ENCODE measurements at places on chromosomes 5 and 9.
A peak's percentile ranks its signal among the peaks of the same experiment; 100 is the strongest.

GRCh38 chr5:139871614-139872013 lies 76.0 kb downstream of the PSD2 start:
- no peak for DNase-seq

DNA sequence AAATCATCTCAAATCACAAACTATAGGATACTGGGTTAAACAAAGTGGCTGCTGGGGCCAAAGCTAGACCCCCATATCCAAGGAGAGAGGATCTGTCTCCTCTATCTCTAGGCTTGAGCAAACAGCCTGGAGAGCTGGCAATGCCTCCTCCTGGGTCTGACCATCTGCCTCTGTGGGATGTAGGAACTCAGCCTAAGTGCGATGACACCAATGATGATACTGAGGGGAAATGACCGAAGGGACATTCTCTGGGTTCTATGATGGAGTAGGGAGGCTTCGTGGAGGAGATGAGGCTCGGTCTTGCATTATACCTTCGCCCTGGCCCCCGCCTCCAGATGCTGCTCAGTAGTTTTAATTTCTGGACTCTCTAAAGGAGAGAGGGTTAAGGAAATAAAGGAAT lies 9.3 kb upstream of the SPATA24 start:
- no peak for DNase-seq

DNA sequence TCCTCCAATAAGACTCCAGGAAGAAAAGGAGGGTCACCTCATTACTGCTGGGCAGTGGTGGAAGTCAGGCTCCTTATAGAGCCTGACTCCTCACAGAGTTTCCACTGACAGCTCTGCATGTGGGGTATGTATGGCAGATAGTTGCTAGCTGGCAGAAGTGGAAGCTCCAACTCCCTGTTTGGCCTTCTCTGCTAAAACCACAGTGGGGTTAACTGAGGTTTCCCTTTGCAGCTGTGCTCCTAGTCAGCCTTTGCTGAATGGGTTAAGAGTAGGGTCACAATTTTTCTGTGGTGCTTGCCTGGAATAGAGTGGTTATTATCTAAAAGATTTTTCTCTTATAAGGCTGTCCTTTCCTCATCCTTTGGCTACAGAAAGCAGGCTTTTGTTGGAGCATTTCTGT lies 327.5 kb downstream of the FBXL17 start:
- no peak for DNase-seq

DNA sequence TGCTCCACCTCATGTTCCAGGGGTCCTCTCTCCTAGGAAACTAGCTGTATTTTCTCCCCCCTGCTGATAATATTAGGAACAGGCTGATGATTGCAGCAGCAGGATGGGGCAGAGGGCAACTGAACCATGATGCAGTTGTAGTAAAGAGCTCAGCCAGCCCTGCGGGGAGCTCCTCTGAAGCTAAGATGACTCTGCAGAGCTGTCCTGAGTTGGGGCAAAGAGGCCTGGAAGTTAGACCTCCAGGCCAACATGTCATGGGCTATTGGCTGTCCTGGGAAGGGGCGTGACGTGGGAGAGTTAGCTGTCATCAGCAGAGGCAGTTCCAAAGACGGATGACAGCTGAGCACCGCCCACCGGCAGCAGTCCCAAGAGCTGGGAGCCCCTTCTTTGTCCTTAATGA lies 6.6 kb upstream of the FBP1 start:
- DNase-seq: no peak

GRCh38 chr5:174714751-174715150 lies 9.6 kb upstream of the MSX2 start:
- no peak for DNase-seq

- DNase-seq: no peak
Measured at GRCh38 chr5:167440846-167441245, 850.6 kb upstream of the WWC1 start.

- DNase-seq: peak; percentile 72
Measured at GRCh38 chr9:4604678-4605095, 57.4 kb upstream of the PLPP6 start.

GRCh38 chr5:92779536-92779935 lies 801.5 kb downstream of the NR2F1-AS1 start:
- no peak for DNase-seq

- DNase-seq: no peak
Measured at GRCh38 chr5:121009058-121009457, 545.0 kb downstream of the PRR16 start.

- no peak for DNase-seq
Measured at GRCh38 chr9:114709636-114710035, 27.6 kb upstream of the TEX48 start.

DNA sequence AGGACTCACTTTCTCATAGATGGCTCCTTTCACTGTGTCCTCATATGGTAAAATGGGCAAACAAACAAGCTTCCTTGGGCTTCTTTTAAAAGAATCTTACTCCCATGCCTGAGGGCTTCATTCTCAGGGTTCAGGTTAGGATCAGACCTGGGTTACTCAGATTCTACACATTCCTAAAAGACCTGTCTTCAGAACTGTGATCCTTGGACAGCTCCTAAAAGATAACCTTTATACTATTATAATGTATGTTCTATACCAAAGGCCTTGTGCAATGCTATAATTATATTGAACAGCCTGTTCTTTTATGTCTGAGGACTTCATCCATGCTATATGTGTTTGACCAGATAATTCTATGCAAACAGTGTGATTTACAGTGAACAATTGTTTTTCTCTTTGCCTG lies 264.4 kb upstream of the CDH10 start:
- DNase-seq: no peak

DNA sequence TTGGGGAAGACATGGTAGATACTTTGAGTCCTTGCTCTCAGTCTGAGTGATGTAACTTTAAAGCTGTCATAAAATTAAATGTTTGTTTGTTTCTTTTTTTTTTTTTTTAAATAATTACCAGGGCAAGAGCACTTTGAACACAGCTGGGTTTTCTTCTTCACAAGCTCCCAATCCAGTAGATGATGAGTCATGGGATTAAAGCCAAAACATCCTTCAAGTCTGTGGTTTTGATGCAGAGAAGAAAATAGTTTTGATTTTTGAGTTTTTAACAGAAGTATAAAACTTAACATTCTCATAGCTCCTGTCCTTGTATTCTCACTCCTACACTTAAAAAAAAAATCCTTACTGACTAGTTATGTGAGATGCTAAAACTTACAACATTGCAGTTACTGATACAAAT lies 34.8 kb upstream of the IL31RA start:
- DNase-seq: no peak

DNA sequence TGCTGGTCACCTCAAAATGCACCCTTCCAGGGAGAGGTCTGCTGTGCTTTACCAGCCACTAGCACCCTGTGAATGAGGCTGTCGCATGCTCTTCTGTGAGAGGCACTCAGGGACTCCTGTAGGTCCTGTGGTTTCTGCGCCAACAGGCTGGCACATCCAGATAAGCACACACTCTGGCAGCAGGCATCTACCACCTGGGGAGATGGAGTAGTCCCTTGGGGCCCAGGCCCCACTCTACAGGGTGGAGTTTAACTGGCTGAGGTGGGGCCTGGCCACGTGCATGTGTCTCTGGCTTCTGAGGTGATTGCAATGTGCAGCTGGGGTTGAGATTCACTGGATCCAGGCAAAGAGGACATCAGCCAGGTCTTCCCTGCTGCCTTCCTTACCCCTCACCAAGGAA lies 32.3 kb downstream of the TMEM174 start:
- DNase-seq: no peak

- no peak for DNase-seq
Measured at GRCh38 chr9:121917375-121918335, 175.5 kb downstream of the TTLL11 start.

GRCh38 chr9:3343671-3344070 lies 182.1 kb downstream of the RFX3 start:
- no peak for DNase-seq

DNA sequence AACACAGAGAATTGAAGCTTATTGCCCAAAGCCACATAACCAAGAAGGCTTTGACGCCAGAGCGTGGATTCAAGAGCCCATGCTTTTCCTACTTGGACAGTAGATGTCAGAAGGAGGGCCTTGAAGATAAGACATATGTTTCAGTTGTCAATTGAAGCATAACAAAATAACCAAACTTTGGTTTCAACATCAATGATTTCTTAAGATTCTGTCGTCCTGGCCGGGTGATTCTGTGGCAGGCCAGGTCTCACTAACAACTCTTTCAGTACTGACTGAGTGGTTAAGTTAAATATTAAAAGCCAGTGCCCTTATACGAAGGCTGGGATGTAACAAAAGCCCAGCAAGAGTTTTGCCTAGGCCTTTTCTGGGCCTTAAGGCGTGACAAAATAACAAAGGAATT lies 94.0 kb downstream of the RCL1 start:
- no peak for DNase-seq

GRCh38 chr5:133338504-133339355 lies 273.6 kb downstream of the FSTL4 start:
- DNase-seq: no peak

GRCh38 chr5:175470781-175471180 lies 7.6 kb upstream of the SFXN1 start:
- DNase-seq: no peak

DNA sequence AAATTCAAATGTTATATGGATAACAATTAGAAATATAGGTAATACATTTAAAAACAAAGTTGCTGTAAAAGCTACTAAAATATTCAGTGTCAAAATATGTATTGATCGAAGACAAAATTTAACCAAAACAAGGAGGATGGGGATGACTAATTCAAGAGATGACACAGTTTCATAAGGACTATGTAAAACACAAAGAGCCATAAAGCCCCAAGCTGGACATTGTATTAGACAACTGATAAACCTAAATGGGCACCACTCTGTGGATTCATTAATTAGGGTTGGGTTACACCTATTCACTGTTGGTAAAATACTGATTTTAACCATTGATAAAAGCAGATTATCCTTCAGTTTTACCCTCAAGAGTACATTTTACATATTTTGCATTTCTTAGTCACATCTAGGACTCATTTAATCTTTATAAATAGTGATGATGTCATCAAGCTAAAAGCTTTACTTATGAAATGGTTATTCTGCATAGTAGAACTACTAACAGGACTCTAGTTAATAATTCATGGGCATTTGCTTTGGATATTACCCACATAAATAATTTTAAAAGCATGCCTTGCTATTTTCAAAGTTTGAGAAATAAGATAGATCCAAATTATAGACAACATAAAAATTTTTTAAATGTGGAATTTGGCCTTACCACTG lies 13.7 kb downstream of the TUT7 start:
- DNase-seq: no peak

DNA sequence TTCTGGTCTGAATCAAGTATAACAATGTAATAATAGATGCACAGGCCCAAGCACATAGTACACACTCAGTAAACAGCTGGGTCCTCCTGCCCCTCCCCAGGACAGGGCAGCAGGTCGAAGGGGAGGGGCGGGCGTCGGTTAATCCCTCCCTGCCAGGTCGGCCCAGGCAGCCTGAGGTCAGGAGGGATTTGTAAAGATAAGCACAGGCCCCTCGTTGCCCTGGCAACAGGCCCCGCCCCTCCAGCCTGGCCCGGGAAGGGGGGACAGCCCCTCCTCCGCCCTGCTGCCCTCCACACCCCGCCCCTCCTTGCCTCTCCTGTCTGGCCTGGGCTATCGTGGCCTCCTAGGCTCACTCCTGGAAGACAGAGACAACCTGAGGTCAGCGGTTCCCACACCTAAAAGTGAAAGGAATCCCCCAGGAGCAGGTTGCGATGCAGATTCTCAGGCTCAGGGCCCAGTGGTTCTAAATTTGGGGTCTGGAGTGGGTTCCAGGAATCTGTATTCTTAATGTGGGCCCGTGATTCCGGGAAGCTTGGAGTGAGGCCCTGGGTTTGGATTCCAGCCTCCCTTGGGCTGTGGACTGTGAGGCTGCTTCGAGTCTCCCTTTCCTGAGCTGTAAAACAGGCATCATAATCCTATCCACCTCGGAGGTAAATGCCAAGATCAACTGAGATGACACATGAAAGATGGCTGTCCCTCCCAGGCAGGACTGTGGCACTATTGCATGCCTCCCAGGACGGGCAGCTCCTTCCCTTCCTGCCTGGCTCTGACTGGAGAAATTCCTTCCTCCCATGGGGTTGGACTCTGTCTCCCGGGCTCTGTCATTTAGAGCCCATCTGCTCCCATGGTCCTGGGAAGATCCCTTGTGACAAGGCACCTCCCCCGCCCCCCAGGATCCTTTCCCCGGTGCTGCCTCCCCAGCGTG lies 4.4 kb downstream of the CRB2 start:
- DNase-seq: no peak

DNA sequence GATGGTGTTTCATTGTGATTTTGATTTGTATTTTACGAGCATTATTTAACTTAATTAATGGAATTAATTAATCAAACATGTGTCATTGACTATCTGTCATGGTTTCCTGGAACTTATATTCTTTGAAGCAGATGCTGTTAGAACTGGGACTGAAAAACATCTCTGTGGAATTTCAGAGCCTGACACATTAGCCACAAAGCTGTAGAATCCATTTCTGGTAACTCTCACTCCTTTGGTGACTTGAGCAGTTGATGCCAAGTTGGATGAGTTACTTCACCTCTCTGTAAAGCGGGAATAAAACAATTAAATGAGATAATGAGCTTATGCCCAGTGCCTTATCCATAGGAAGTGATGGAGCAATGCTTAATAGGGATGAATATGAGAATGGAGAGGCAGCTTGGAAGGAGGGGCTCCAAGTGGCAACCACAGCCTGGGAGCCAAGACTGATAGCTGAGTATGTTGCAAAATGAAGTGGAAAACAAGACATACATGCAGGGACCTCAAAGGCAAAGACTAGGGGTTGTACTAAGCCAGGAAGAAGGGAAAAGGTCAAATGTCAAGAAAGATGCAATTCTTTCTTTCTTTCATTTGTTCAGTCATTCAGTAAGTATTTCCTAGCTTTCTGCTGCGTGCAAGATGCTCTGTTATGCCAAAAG lies 23.1 kb upstream of the ADRA1B start:
- DNase-seq: no peak

GRCh38 chr5:96651047-96651446 lies 11.1 kb upstream of the CAST start:
- no peak for DNase-seq

DNA sequence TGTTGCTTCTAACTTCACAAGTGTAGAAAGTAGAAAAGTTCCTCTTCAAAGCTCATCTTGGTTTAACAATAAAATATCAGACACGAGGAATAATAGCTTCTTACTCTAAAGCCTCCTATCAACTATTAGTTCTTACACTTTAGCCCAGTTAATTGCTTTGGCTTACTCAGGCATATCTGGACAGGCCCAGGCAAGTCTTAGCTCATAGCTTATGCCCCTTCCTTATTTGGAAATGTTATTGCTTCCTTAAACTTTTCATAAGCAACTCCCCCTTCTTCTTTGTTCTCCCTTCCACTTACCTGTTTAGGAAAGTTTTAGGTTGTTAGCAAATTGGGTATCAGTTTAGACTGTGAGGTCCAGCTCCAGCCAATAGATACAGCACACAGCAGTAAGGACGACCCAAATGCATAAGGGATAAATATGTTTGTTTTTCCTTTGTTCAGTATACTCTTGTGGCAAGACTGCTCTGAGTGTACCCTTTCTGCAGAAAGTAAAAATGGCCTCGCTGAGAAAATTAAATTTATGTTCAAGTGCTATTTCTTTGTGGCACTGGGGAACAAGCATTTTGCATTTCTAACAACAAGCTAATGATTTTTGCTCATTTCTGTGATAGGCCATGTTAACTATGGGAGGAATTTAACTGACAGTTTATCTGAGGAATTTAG lies 162.1 kb downstream of the SMC2 start:
- DNase-seq: no peak

GRCh38 chr5:87339986-87340385 lies 72.3 kb downstream of the RASA1 start:
- DNase-seq: no peak

- no peak for DNase-seq
Measured at GRCh38 chr5:17169507-17169906, 47.9 kb upstream of the BASP1 start.

- no peak for DNase-seq
Measured at GRCh38 chr9:95007226-95007869, 280.8 kb downstream of the AOPEP start.

All from stimulated activated CD4-positive, alpha-beta T cell treated with anti-CD3 and anti-CD28 coated beads, Interleukin-1b, Interleukin-23, amount 100 ng/mL, for 4 hours (primary cell).